ENCODE measurements at places on chromosomes 3 and 15.
A peak's percentile ranks its signal among the peaks of the same experiment; 100 is the strongest.

- DNase-seq: no peak
Observed at GRCh38 chr15:70437882-70438451, 325.4 kb downstream of the UACA start.

- no peak for DNase-seq
Observed at GRCh38 chr3:157961665-157962064, 144.6 kb downstream of the SHOX2 start.

DNA sequence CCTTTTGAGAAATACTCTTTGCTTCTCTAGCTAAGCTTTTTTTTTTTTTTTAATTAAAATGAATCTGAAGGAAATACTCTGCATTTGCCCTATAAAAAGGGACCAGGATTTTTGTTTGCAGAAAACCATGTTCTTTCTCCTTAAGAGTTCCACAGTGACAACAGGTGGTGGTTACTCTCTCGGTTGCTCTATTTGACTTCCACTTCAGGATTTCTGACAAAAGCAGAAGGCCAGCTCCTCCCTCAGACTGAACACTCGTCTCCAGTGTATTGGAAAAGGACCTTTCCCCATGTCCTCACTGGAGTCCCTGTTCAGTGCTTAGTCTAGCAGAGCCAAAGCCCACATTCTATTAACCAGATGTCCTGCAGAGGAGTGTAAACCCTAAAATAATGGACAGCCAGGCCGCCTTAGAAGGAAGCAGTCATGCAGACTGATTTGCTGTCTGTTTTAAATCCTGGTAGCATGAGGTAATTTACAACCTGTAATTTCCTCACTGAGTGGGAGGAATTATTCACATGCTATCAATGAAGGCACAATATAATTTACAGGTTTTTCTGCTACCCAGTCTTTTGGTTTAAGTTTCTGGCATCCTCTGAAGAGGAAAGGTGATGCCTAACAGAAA, 599.3 kb downstream of the PYDC2 start:
- DNase-seq: no peak

GRCh38 chr3:186882881-186883685, 40.6 kb downstream of the ADIPOQ start:
- DNase-seq: peak; percentile 3

DNA sequence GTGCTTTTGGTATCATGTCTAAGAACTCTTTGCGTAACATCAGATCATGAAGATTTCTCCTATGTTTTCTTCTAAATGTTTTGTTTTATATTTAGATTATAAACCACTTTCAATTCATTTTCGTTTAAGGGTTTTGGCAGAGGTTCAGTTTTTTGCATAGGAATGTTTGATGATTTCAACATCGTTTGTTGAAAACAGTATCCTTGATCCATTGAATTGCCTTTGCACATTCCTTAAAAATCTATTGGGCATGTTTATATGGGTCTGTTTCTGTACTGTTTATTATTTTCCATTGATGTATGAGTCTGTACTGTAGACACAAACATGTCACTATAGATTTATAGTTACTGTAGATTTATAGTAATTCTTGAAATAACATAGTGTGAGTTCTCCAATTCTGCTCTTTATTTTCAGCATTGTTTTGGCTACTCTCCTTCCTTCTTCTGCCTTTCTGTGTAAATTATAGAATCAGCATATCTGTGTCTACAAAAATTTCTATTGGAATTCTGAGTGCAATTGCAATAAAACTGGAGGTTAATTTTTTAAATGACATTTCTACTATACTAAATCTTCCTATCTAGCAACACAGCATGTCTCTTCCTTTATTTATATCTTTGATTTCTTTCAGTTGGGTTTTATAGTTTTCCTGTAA, 374.0 kb downstream of the SV2B start:
- DNase-seq: no peak

DNA sequence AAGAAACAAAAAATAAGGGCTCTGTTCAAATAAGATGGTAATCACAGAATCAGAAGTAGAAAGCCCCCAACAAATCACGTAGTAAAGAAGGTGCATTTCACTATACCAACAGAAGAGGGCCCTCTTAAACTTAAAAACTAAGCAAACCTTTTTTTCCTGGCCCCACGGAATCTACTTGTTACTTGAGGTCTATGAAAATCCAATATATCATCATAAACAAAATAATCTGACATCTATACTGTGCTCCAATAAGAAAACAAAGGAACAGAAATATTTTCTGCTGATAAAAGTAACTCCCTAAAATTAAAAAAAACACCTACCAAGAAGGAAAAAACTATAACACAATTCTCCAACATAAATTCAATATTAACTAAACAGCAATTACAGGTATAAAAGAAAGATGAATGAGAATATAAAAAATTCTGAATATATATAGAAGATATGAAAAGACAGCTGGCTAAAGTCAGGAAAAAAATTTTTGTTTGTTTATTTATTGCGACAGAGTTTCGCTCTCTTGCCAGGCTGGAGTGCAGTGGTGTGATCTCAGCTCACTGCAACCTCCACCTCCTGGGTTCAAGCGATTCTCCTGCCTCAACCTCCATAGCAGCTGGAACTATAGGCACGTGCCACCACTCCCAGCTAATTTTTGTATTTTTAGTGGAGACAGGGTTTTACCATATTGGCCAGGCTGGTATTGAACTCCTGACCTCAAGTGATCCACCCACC, 81.8 kb downstream of the CLASP2 start:
- DNase-seq: no peak

DNA sequence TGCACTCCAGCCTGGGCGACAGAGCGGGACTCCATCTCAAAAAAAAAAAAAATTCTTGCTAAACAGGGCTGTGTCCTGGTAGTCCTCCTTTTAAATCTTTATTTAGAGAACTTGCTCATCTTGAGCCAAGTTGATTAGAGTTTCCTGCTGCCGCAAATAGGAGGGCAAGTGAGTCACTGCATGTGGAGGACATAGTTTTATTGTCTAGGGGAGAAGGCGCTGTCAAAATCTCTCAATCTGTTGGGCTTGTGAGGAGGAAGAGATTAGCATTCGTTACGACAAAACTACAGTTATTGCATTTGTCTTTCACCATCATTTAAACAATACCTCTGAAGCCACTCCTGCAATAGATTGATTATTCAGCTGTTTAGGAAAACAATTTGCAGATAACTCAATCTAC, 11.5 kb downstream of the MUC4 start:
- DNase-seq: no peak

- no peak for DNase-seq
Observed at GRCh38 chr3:96354742-96355141, 459.7 kb upstream of the EPHA6 start.

DNA sequence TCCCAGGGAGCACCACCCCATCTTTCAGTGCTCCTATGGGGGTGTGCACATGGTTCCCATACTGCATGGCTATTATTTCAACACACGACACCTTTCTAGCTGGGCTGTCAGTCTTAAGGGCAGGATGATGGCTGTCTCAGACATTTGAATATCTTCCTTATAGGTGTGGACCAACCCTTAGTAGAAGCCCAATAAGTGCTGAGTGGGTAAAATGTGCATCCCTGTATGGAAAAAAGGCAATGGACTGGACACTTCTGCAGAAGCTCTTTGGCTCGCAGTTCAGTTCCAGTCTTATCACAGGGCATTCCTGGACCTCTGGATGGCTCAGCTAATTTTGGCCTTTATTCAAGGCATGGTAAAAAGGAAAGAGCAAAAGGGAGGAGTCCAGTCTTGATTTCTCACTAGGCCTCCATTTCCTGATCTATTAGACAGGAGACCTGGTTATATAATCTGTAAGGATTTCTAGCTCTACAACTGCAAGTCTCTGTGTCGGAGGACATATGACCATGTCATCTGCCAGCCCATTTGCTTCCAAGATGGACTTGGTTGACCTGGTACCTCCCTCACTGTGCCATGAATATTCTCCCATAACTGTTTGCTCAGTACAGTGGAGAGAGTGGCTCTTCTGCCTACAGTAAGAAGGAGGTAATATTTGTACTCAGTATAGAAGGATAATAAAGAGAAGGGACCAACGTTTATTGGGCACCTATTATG, 53.8 kb upstream of the RASGRP1 start:
- DNase-seq: no peak

DNA sequence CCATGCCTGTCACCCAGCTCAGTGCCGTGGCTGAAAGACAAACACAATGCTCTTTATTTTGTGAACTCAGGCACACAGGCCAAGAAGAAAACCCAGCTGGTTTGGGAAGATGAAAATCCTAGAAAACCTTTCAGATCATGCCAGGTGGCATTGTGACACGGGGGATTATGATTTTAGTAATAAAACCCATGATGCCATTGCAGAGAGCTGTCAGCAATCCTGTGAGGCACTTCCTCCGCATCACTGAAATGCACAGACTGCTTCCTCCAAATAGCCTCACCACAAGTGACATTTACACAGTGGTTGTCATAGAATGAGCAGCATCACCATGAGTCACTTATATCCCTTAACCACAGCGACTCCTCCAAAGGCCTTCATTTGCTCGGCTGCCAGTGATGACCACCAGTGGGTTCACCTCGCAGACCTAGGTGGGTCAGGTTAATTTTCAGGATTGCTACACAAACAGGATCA, 22.7 kb downstream of the ABHD6 start:
- DNase-seq: no peak

DNA sequence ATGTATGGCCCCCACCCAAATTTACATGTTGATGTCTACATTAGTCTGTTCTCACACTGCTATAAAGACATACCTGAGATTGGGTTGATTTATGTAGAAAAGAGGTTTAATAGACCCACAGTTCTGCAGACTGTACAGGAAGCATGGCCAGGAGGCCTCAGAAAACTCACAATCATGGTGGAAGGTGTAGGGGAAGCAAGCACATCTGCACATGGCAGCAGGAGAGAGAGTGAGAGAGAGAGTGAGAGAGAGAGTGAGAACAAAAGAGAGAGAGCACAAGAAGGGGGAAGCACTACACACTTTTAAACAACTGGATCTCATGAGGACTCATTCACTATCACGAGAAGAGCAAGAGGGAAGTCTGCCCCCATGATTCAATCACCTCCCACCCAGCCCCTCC, 130.5 kb downstream of the XXYLT1 start:
- DNase-seq: no peak

DNA sequence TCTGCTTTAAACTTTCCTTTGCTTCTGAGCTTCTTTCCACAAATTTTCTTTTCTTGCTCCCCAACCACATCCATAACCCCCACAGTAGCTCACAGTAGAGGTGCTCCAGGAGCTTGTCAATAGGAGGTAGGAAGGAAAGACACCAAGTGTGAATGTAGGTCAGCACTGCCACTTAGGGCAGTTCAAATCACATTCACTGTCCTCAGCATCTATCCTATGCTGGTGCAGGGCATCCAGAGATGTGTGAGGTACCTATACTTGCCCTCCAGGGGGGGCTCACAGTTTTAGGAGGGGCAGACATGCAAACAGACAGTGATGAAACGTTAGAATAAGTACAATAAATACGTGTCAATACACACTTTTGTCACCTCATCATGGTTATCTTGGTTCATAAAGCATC, 1.5 kb upstream of the SPSB4 start:
- no peak for DNase-seq

- DNase-seq: no peak
Observed at GRCh38 chr15:52228921-52229320, 37.7 kb upstream of the GNB5 start.

DNA sequence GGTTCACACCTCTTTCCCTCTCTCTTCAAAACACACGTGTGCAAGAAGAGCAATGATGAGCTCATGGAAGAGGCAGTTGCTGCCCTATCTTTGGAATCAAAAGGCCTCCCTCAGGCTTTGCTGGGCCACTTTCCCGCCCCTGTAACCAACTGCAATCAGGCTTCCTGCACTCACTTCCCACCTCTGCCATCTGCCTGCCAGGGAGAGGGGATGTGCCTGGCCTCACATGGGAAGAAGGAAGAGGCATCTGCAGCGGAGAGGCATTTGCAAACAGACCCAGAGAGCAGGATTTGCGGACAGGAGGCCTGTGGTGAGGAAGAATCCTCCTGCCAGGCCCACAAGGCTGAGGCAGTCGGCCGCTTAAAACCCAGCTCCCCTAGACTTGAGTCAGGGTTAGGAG, 175.6 kb upstream of the ATP10A start:
- DNase-seq: no peak

DNA sequence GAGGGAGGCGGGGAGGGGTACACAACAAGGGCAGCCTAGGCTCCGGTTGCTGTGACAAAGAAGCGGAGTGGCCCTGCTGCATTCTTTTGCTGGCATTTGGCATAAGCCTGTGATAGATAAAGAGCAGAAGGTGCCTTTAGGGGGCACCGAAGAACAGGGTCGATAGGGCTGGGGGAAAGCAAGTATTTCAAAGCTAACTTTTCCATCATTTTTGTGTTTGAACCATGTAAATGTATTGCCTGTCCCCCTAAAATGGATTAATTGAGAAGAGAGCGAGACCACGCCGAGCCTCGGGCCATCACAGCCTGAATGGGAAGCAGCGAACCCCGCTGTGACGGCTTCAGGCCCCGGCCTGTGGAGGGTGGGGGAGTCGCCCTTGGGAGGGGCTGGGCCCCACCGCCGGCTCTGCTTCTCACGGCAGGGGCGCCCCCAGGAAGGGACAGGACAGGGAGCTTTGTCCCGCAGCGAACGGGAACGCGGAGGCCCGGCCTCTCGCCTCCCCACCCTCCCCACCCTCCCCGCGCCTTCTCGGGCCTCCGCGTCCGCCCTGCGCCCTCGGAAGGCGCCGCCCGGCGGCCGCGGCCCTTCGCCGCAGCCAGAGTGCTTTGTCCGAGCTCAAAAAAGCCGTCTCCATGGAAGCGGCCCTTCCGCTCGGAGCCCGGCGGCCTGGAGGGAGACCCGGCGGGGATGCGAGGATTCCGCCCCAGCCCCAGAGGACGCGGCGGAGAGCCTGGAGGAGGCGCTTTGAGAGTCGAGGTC, 32.4 kb upstream of the ALDH1L1 start:
- DNase-seq: no peak

DNA sequence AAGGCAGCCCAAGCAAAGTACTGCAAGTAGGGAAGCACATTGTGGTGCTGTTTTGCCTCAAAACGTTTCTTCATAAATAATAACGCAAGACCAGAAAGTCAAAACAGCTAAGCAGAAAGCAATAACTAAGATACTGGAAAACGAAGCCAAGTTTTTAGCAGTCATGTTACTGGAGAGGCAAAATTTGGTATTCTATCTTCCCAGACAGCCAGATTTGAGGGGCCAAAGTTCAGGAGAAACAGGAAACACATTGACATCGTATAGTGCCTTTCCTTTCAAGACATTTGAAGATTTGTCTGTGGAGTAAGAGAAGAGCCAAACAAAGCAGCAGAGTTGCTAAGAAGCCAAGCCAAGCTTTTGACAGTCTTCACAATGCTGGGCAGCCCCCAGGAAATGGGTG, 843.6 kb upstream of the NECTIN3 start:
- DNase-seq: no peak
